Lung microvascular endothelial cell (primary cell): ENCODE measurements at places on chromosomes 7 and 10. TPM values are rescaled to one million over a fixed set of nuclear protein-coding genes. Genes with fewer than 3 reads are reported as not detected.

DNA sequence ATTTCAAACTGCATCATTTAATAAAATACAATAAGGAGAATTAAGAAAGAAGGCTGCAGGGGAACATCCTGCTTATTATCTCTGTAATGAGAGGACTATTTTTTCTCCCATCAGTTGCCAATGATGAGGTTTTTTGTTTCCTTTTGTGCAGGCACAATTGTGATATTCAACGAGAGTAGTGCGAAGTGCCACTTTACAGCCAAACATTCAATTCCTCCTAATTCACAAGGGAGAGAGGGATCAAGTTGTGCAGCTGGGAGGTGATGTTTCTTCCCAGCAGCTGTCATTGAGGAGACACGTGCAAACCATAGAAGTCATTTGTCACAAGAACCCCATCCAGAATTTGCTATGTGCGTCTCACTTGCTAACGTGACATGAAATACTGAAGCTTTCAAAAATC is 81.6 kb upstream of the ICA1 start:
- no peak for DNase-seq

The ADARB2 gene
- 0.22 and 2.0 TPM in 2 replicates for total RNA-seq

DNA sequence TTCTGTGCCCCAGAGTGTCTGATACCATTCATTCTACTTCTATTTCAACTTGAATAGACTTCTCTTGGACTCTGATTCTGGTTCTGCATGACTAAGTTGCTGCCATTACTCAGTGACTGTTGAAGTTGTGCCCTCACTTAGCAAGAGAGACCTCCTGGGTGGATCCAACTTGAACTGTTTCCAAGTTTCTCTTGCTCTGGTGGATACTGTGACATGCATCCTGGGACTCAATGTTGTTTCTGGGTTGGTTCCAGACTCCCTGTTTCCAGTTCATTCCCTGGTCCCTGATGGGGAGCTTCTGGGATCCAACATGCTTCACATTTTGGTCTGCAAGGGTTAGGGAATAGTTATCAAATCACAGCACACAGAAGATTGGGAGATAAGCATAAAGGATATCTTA is 26.2 kb upstream of the PRPF18 start:
- peak; percentile 8 for DNase-seq

The MEOX2 gene
- 0.22 and 0.40 TPM in 2 replicates for total RNA-seq

DNA sequence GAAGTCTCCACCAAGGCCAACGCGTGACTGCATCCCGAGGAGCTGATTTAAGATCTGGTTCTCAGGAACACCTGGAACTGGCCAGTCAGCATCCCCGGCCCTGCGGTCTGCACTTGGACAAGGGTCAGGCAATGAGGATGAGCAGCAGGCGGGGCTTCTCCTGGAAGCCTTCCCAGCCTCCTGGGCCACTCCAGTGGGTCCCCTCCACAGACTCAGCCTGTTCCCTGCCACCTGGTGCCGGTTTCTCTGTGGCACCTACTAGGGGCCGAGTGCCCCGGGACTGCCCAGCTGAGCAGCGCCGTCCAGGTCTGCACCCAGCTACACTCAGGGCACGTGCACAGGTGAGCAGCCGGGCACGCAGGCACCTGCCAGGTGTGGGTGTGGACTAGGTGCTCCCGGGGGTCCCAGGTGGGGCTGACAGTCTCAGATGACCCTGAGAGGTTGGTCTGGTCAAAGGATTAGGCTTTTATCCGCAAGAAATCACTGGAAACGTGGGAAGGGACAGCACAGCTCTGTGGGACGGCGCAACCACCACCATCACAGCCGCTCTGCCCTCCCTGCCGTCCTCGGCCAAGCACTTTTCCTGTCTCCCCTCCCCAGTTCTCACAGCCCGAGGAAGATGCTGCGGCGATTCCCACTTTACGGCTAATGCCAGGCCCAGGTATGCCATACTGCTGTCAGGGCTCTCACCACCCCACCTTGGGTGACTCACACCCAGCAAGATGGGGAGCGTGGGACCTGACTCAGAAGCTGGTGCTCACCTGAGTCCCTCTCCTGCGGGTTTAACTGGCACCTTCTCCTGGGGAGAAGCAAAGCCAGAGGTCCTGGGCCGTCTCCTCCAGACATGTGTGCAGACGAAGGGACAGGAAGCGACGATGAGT is 166.0 kb downstream of the RNF216 start:
- DNase-seq, result no peak

- DNase-seq, result peak; percentile 15
Observed at GRCh38 chr10:58982470-58983239, 193.8 kb upstream of the PHYHIPL start.

The AQP1 gene
- total RNA-seq, result 1.4 and 1.7 TPM in 2 replicates

DNA sequence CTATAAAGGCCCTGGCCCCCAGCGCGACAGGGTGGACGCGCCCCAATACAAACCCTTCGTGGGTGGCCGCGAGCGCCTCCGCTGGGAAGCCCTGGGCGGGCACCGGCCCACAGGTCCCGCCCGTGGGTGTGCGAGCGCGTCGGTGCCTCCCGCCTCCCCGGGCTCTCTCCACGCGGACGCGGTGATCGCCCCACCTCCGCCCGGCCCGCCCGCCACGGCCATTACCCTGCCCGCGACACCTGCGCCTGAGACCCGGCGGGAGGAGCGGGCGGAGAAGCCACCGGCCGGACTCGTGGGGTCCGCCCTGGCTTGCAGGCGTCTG is 81.2 kb downstream of the PAX2 start:
- no peak for DNase-seq

The CALN1 gene
- total RNA-seq, result under 0.01 and 0.79 TPM in 2 replicates

DNA sequence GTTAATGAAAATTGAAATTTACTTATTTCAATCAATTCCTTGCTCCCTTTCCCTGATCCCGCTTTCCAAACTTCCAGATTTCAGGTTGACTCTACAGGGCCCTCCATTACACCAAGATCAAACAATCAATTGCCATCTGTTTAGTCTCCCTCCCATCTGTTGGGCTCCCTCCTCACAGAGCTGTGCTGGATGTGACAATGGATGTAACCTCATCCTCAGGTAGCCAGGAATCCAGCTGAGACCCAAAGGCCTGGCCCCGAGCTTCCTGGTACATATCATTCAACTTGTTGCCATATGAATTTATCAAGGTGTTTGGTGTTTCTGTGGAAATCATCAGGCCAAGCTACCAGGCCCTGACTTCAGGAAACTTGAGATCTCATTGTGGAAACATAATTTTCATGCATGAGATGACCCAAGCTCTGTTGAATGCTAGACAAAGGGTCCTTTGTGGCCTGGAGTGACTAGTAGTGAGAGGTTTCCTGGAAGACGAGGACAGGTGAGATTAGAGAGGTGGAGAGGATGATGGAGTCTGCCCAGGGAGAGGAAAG is 148.6 kb upstream of the PDE1C start:
- DNase-seq, result no peak

GRCh38 chr10:34539533-34540315 is 275.4 kb downstream of the PARD3 start:
- peak; percentile 29 for DNase-seq

DNA sequence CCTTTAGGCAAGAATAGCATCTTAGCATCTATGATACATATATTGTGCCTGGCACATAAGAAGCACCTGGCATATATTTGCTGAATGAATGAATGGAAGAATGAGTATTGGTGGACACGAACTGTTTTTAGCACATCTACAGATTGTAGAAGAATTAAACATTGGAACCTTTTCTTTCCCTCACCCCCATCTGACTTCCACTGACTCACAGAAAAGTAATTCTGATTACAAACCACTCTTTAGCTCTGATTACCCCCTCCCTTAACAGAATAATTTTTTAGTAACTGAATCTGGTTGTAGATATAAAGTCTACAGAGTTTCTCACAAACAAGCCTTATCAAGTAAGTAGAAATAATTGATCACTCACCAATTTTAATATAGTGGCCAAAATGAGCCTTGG is 31.9 kb downstream of the SLC26A4 start:
- no peak for DNase-seq

- no peak for DNase-seq
Observed at GRCh38 chr7:46786221-46786954, 795.5 kb downstream of the TNS3 start.

DNA sequence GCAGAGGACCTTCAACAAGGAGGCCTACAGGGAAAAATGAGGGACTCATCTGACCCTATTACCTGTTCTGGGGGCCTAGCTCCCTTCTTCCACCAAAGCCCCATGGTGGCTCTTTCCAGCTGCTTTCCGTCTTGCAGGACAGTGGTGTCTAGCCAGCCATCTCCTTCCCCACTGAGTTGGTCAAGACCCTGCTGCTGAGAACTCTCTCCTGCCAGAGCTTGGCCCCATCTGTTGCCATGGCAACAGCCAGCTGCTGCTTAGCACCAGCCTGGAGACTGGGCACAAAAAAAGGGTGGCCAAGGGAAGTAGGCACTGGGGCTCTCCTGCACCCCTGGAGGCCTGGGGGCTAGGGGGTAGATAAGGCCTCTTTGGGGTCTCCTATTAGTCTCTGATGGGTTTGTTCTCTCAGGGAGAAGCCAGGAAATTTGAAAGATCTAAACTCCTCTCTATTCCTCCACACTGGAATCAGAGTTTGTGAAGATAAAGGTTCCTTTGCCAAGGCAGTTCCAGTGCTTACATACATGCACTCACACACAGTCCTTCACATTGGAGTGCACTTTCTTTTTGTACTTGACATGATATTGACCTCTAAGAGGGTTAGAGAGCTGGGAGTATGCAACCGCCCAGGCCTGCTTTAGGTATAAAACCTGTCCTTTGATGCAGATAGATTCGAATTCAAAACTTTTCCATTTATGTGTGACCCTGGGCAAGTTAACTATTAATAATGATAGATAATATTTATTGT is 15.8 kb downstream of the TSPAN33 start:
- DNase-seq, result no peak

DNA sequence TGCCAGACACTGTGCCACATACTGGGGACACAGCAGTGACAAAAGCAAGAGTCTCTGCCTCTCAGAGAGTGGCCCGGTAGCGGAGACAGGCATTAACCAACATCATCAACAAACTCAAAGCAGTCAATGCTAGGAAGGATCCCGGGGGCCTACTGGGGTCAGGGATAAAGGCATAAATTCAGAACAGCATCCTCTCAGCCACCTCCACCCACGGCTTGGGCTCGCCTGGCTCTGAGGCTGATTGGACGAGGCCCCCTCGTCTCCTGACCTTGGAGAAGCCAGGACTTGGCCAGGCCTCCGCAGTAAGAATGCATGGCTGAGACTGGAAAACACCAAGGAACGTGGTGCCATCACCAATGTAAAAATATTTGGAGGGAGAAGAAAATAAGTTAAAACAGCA is 102.1 kb downstream of the ARHGAP22 start:
- DNase-seq, result no peak

DNA sequence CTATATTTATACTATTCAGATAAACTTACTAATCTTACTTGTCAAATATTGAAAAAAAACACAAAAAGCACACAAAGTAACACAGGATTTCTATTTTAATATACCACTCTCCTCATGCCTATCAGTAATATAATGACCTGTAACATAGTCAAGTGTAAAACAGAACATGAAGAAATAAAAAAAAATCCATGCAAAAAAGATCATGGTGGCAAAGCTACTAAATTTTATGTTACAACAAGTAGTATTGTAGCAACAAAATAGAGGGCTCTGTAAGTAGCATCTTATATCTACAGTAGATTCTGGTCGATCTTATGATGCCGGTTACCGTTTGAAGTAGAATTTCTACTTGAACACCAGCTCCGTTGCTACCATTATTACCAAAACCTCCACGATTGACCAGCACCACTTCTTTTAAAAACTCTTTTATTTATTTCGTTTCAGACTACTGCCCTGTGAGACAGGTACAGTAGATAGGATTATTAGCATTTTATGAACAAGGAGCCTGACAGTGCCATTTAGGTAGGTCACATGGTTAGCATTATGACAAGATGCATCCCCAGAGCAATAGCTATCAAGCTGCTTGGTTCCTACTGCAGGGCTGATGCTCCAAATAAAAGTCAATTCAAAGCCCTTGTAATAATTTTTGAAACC is 2.1 kb downstream of the CPED1 start:
- no peak for DNase-seq

The TEX47 gene
- total RNA-seq, result not detected in 2 replicates

GRCh38 chr10:106775127-106775526 is 389.4 kb downstream of the SORCS1 start:
- DNase-seq, result no peak

The POLR2J2 gene
- total RNA-seq, result 0.65 and 2.4 TPM in 2 replicates

The ZMIZ2 gene
- total RNA-seq, result 4.1 and 7.9 TPM in 2 replicates

- DNase-seq, result no peak
Observed at GRCh38 chr10:126511917-126512479, 123.7 kb upstream of the ADAM12 start.

GRCh38 chr7:2665359-2665791 is 22.6 kb upstream of the AMZ1 start:
- no peak for DNase-seq

DNA sequence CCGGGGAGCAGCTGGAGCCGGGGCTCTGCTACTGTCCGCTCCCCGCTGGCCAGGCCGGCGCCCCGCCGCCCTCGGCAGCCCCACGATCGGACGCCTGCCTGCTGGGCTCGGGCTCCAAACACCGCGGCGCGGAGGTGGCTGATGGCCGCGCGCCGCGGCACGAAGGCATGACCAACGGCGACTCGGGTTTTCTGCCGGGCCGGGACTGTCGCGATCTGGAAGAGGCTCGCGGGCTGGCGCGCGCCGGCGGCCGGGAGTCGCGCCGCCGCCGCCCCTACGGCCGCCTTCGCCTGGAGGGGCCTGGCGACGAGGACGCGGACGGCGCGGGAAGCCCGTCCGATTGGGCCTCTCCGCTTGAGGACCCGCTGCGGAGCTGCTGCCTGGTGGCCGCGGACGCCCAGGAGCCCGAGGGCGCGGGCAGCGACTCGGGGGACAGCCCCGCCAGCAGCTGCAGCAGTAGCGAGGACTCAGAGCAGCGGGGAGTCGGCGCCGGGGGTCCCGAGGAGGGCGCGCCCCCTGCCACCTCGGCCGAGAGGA is 570 bp downstream of the TBC1D12 start:
- peak; percentile 52 for DNase-seq

- DNase-seq, result peak; percentile 83
Observed at GRCh38 chr10:33314811-33315561, 19.5 kb downstream of the NRP1 start.

- no peak for DNase-seq
Observed at GRCh38 chr7:131443496-131443895, 112.9 kb downstream of the PODXL start.

The SAMD8 gene
- 19.6 and 25.8 TPM in 2 replicates for total RNA-seq

DNA sequence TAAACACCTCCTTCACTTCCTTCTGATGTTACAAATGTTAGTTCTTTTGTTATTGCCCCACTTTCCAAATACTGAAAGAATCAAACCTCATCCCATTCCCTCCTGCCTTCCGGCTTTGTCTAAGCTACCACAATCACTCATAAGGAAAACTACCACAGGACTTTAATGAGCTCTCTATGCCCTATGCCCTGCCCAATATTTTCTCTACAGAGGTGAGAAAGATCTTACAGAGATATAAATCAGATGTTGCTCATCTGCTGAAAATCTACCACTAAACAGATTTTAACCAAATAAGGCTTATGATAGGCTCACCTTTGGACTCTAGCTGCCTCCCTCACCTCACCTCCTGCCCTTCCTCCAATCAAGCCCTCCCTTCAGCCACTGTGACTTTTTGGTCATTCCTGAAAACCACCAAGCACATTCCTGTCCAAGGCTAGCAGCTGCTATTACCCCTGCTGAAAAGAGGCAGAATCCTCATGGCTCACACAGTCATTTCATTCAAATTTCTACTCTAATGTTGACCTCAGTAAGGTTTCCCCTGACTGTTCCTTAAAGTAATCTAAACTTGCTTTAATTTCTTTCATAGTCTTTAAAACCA is 7.7 kb downstream of the ZNF33B start:
- DNase-seq, result no peak
